ENCODE measurements at places on chromosomes 12 and 14.

GRCh38 chr12:131482686-131483085, 228.2 kb upstream of the SFSWAP start:
- DNase-seq = no peak

- no peak for DNase-seq
These were observed 15.8 kb upstream of the KRT7 start for GRCh38 chr12:52217223-52217622.

DNA sequence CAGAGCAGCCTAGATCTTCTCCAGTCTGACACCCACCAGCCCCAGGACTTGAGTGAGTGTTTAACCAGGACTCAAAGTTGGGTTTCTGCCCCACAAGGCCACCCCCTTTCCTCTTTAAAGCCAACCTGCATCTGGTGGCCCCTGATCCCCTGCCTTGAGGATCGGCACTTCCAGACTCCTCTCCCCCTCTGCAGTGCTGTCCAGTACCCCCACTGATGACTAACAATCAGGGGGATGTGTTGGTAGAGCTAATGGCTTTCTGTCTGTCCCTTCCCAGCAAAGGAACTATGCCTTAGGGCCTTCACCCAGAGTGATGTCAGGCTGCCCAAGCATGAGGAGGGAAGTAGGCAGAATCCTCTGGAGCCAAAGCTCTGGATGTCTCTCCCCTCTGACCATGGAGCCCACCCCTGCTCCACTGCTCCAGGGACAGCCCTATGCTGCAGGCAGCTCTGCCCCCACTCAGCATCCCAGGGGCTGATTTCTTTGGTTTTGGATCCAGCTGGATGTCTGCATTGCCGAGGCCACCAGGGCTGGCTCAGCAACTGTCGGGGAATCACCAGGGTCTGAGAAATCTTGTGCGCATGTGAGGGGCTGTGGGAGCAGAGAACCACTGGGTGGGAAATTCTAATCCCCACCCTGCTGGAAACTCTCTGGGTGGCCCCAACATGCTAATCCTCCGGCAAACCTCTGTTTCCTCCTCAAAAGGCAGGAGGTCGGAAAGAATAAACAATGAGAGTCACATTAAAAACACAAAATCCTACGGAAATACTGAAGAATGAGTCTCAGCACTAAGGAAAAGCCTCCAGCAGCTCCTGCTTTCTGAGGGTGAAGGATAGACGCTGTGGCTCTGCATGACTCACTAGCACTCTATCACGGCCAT, 42.9 kb downstream of the DAD1 start:
- DNase-seq = no peak

GRCh38 chr14:65159281-65160062, 57.2 kb upstream of the MAX start:
- DNase-seq = no peak

DNA sequence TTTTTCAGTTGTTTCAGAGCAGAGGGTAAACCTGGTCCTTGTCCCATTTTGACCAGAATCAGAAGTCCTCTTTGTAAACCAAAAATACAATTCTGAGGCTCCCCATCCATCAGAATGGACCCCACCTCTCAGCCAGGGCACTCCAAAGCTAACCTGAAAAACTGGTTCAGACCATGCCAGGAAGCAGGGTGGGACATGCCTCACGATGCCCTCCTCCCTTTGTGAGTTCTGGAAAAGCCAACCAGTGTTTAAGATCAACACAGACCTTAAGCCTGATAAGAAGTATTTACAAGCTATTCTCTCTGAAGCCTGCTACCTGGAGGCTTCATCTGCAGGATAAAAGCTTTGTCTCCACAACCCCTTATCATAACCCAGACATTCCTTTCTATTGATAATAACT, 35.4 kb downstream of the TNFAIP2 start:
- no peak for DNase-seq

GRCh38 chr12:89258240-89258969, 93.9 kb downstream of the DUSP6 start:
- no peak for DNase-seq

DNA sequence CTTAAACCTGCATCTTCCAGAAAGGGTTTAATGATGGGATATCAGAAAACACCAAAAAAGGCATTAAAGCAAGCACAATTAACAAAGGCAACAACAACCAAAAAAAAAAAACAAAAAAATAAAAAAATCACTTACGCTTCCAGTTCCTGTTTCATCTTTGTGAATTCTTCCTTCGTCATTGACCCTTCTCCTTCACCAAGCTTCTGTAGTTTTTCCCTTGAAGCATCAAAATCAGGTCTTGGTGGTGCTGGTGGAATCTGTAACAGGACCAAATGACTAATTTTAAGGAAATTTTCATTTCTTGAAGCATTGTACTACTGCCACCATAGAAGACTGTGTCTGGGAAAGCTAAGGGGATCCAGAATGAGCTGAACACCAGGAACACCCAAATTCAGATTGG, 24.5 kb downstream of the SNX6 start:
- no peak for DNase-seq

GRCh38 chr14:94346841-94347240, 23.7 kb upstream of the SERPINA6 start:
- DNase-seq = no peak

GRCh38 chr14:103706551-103707328, 8.5 kb downstream of the XRCC3 start:
- DNase-seq = no peak

- DNase-seq = no peak
These were observed 997.8 kb downstream of the NRXN3 start for GRCh38 chr14:79167957-79168356.

DNA sequence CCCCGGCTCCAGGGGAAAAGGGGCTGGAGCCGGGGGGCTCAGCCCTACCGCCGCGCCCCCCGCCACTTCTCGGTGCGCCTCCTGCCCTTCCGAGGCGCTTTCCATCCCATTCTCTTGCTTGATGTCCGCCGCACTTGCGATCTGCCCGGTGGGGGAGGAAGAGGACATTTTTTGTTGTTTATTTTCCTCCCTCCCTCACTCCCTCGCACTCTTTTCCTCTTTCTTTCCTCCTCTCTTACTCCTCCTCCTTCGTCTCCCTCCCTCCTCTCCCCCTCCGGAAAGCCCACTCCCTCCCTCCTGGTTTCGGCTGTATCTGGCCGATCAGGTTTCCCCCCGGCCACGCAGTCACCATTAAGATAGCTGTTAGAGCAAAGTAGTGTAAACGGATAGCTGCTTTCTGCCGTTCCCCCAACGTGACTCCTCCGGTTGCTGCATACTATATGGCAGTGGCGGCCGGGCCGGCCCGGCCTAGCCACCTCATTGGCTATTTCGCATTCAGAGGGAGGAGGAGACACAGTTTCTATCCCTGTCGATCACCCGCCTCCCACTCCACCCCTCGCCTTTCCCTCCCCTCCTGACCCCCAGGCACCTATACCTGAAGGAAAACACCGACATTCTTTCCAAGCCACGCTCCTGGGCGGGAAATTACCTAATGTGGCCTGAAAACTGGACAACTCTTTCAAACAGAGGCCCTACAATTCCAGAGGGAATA, at the start of gene SIX4:
Gene SIX4, minus strand, starts transcription at position 445 of the 712 bp plus-strand sequence. Its CDS starts 277 bp downstream, at position 168.
- no peak for DNase-seq

DNA sequence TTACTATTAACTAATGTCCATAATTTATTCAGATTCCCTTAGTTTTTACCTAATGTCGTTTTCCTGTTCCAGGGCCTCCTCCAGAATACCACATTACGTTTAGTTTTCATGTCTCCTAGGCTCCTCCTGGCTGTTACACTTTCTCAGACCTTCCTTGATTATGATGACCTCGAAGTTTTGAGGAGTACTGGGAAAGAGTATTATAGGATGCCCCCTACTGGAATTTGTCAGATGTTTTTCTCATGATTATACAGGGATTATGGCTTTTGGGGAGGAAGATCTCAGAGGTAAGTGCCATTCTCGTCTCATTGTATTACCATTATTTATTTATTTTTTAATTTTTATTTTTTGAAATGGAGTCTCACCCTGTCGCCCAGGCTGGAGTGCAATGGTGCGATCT, 17.7 kb upstream of the C1S start:
- no peak for DNase-seq

DNA sequence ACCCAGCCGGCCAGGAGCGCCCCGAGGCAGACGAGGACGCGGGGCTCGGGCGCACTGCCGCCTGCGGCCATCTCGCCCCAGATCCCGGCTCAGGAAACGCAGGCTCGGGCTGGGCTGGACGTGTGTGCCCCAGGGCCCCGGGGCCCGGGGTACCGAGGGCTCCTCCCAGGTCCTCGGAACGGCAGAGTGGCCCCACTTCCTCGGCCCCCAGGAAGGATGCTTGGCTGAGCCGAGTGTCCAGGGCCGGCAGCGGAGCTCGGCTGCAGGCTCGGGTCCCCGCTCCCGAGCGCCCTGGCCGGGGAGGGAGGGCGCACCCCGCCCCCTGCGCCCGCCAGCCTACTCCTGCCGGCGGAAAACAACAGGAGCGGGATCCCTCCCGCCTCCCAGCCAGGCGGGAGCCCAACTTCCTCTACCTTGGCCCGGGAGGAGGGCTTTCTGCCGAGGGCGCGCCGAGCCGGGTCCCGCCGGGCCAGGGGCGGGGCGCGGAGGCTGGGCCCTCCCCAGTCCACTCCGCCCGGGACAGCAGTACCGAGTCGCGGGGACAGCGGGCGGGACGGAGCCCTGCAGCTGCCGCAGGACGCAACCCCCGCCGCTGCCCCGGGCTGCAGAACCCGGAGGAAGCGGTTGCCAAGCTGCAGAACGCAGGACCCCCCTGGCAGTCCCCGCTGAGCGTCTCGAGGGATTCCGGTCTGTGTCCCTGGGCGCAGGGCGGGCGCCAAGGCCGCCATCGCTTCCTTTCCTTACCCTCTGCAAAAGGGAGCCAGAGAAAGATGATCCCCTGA, at the start of gene VSIG10:
Gene VSIG10, minus strand, starts transcription at position 411 of the 782 bp plus-strand sequence. Its CDS starts 340 bp downstream, at position 71.
- DNase-seq = peak; percentile 13

- no peak for DNase-seq
These were observed 61.3 kb downstream of the CCDC88C start for GRCh38 chr14:91356181-91356763.

DNA sequence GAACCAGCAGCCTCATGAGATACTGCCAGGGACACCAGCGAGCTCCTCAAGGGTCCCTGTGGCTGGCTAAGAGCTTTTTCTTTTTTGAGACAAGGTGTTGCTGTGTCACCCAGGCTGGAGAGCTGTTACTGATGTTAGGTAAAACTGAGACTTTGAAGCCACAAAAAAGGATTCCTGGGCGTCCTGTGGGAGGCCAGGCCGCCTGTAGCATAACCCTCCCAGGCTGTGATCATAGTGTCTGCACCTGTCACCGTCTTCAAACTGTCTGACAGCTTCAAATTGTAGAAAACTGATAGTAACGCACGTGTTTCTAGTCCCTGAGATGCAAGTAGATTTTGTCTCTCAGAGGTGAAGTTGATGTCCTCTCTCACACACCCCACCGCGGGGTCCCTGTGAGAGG, 4.1 kb downstream of the ZFYVE21 start:
- no peak for DNase-seq

GRCh38 chr12:62686938-62687337, 220.3 kb downstream of the MON2 start:
- no peak for DNase-seq

GRCh38 chr12:47156167-47156736, 76.5 kb upstream of the AMIGO2 start:
- no peak for DNase-seq

- DNase-seq = no peak
These were observed 12.5 kb upstream of the RCOR1 start for GRCh38 chr14:102579696-102580549.

- no peak for DNase-seq
These were observed 28.0 kb upstream of the LUM start for GRCh38 chr12:91139286-91139685.

DNA sequence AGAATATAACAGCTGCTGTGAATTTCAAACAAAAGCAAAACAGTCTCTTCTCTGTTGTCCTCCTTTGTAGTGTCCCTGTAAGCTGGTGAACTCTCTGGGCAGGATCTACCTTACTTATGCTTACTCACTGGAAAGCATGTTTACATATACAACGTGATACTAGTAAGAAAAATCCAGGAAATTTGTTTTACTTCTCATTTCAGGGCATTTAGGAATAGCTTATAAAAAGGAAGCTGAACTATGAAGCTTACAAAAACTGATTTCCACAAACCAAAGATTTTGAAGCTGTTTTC, 311.0 kb downstream of the NOVA1 start:
- DNase-seq = no peak

DNA sequence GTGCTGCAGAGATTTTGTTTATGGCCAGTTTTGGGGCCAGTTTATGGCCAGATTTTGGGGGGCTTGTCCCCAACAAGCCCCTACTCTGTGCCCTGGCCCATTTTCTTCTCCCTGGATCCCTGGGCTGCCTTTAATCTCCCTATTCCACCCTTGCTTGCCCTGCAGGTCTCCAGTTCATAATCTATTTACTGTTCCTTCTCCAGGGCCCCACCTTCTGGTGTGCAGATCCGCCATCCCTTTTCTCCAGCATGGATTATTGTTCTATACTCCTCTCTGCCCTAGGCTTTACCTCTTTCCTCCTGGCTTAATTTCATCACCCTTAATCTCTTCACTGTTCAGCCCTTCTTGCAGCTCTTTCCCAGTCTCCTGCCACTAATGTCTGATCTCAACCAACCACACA, 26.0 kb upstream of the NUDT4 start:
- no peak for DNase-seq

GRCh38 chr12:95625012-95625411, 73.7 kb upstream of the USP44 start:
- no peak for DNase-seq

DNA sequence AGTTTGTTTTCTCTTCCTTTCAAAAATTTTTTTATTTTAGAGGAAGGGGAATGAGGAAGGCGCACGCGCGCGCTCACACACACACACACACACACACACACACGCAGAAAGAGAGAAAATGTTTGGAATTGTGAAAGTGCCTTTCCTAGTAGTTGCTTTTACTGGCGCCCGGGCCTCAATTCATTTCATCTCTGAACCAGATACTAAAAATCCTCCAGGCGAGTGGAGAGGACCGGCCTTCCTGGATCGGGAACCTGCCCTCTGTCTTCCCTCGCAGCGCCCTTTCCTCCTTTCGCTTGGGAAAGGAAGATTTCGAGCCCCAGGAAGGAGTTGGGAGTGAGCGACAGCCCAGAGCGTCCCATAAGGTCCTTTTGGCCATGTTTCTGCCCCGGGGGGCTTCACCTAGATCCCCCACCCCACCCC, 7.8 kb upstream of the TBX3 start:
- DNase-seq = no peak

DNA sequence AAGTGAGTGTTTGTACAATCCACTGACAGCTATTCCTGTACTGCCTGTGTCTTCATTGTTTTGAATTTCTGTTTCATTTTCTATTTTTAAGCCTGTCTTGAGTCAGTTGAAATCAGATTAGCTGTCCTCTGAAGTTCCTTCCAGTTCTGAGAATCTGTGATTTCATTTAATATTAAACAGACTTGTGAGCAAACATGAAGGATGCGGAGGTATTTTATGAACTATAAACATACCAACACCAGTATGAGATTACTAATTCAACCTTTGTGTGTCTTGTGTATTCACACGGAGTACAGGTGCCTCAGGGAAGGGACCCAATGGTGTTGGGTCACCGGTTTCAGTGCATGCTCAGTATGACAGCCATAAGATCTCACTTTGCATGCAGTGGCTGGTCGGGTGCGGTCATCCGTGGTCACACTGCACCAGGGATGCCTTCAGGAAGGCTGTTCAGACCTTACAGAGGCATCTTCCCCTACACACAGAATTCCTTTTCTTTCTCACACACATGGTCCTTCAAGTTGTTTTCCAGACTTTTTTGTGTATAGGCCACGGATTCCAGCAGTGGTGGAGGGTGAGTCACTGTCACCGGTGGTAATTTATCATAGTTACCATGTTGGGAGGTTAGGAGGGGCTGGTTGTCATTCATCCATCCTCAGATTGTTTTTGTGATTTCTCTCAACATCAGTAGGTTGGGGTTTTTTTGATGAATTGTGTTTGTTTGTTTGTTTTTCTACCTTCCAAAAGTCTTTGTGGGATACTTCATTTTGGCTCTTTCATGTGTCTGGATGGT, 103.0 kb upstream of the SFSWAP start:
- DNase-seq = no peak

All from stimulated activated CD4-positive, alpha-beta T cell treated with anti-CD3 and anti-CD28 coated beads, Interleukin-1b, Interleukin-23, amount 100 ng/mL, for 24 hours (primary cell).